Bronchial epithelial cell (primary cell): ENCODE measurements at places on chromosomes 4 and X.

GRCh38 chrX:109312757-109313156 lies 169.1 kb downstream of the GUCY2F start:
- peak; percentile 23 for DNase-seq

DNA sequence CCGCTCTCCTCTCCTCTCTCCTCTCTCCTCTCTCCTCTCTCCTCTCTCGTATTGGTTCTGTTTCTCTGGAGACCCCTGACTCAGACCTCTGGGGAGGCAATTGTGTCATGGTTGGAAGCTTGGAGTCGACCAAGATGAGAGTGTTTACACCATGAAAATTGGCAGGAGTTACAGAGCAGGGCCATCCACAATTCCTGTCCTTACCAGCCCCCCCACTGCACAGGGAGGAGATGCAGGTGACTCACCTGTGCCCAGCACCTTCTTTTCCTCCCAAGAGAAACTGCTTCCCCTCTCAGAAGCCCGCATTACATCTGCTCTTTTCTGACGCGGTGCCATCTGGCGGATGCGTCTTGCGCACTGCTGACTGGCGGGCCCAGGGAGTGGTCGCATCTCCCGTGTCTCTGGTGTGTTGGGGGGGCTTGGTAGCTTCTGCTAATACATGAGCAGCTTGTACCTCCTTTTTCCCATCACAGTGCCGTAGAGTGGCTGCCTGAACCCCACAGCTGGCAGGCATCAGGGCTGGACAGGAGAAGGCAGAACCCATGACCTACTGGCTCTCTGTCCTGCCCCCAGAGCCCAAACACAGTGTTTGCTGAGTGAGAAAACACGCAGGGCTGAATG lies 31.4 kb upstream of the GPR78 start:
- no peak for DNase-seq

GRCh38 chr4:20538905-20539304 lies 161.4 kb upstream of the PACRGL start:
- DNase-seq = peak; percentile 10

GRCh38 chr4:2914256-2915126 lies 48.7 kb downstream of the NOP14 start:
- DNase-seq = no peak

- no peak for DNase-seq
Observed at GRCh38 chr4:185576962-185577950, 41.9 kb upstream of the PDLIM3 start.

DNA sequence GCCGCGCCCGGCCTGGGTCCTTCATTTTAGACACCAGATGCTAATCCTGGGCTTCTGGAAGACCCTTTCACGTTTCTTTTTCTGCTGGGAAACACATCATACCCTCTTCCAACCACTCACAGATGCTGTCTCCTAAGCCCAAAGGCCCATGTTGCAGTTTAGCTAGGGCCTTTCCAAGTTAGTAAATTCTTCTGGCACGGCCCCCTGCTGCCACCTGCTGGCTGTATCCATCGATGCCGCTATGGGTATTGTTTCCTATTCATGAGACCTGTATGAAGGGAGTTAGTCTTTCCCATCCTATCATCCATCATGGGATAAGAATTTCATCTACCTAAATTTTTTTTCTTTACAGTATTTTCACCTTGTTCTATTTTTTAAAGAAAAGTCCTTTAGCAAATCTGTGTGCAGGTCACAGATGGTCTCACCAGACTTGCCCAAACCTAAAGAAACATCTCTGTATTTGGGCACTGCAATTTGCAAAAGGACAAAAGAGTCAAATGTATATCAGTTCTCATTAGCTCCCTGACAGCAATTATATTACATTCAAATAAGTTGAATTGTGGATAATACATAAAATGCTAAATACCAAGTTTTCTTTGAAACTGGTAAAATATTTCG lies 37.8 kb upstream of the SLC9A7 start:
- peak; percentile 38 for DNase-seq

- DNase-seq = no peak
Observed at GRCh38 chr4:72899214-72899613, 170.3 kb downstream of the COX18 start.

GRCh38 chr4:83536362-83537272 lies 709 bp downstream of the GPAT3 start:
- DNase-seq = no peak

GRCh38 chr4:3481113-3481531 lies 18.0 kb downstream of the DOK7 start:
- no peak for DNase-seq

GRCh38 chrX:276581-277201 lies 4.5 kb upstream of the PLCXD1 start:
- DNase-seq = peak; percentile 78

GRCh38 chrX:134931550-134931949 lies 59.2 kb upstream of the SMIM10 start:
- DNase-seq = no peak

- DNase-seq = no peak
Observed at GRCh38 chrX:9464435-9465371, at the start of gene TBL1X. TSS of gene TBL1X (plus strand) at chrX:9465058. CDS start at chrX:9653587, 188,529 bp downstream.
